Muscle of leg (tissue), 16 donors: ENCODE measurements at places on chromosomes 1 and 21. TPM values are rescaled to one million over a fixed set of nuclear protein-coding genes. Genes with fewer than 3 reads are reported as not detected.

The RGS4 gene
- 1.8 TPM for total RNA-seq

DNA sequence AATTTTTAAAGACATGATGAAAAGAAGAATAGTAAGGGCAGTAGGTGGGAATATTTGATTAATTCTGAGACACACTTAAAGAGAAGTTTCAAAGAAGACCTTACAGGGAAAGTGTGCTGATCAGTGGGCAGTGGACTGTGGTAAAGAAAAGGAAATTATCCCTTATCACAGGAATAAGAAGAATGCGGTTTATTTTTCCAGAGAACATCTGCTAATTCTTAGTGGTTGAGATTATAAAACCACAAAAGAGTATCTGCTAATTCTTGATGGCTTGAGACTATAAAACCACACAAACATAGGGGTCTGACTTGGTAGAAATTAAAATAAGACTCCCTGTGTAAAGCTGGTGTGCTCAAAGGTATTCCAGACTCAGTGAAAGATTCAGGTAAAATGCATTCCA, 60.0 kb upstream of the KCTD3 start:
- DNase-seq = no peak

GRCh38 chr21:27674041-27674615, 707.2 kb upstream of the ADAMTS5 start:
- DNase-seq = peak; percentile 83

GRCh38 chr1:32496127-32496526, 31.3 kb downstream of the ZBTB8B start:
- peak; percentile 46 for DNase-seq

DNA sequence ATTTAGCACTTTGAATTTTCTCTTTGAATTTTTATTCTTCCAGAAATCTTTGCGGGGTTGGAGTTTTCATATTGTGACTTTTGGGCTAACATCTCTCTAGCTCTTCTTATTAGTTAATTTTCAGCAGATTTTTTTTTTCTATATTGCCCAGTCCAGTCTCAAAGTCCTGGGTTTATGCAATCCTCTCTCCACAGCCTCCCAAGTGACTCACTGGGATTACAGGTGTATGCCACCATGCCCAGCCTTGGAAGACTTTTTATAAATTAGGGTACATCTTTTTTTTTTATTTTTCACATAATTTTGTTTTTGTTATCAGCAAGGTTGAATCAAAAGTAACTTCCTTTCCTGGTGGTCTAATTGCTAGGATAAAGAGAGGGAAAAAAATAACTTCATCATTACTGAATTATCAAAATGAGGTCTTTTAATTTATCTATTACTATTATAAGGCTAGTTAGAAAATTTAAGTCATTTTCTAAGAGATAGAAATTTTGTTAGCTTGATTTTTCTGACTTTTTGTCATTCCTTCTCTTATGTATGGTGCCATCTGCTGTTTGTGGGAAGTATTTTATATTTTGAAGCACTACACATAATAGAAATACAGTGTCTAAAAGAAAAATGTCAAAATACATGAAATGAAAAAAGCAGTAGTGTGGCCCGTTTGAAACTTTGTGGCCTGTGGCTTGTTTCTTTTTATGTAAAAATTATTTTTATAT, 273.4 kb upstream of the CACYBP start:
- DNase-seq = peak; percentile 34
